ENCODE measurements at places on chromosomes 4 and X.

DNA sequence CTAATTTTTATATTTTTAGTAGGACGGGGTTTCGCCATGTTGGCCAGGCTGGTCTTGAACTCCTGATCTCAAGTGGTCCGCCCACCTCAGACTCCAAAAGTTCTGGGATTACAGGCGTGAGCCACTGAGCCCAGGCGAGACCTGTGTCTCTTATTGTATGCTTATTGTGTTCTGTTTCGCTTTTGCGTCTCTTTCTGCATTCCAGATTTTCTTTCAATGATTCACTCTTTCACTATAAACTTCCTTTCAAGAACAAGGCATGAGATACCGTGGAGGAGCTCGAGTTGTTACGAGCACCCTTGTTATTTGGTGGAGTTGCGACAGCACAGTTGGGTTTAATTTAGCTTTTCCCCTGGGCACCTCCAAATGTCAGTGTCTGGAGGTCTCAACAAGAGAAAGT is 366.7 kb upstream of the FAT1 start:
- no peak for DNase-seq

DNA sequence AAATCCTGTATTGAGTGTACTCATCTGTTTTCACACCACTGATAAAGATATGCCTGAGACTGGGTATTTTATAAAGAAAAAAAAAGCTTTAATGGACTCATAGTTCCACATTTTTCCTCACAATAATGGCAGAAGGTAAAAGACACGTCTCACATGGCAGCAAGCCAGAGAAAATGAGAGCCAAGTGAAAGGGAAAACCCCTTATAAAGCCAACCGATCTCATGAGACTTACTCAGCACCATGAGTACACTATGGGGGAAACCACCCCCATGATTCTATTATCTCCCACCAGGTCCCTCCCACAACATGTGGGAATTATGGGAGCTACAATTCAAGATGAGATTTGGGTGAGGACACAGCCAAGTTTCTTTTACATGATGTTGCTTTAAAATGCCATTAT is 171.9 kb downstream of the GALNTL6 start:
- DNase-seq: no peak

DNA sequence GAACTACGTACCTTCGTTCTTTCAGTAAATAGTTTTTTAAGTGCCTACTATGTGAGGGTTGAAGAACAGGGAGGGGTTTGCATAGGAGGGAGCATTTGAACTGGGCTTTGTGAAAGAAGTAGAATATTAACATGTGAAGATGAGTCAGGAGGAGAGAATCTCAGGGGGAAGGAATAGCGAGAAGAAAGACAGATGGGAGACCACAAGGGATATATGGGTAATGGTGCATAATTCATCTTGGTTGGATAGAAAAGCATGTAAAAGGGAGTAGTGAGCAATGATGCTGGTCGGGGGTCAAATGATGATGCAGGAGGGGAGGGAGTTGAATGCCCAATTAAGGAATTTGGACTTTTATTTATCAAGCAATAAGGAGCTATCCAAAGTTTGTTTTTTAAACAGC is 52.7 kb downstream of the TMEM164 start:
- DNase-seq: no peak

- DNase-seq: no peak
Observed at GRCh38 chr4:147396105-147396504, 84.8 kb upstream of the EDNRA start.

- DNase-seq: no peak
Observed at GRCh38 chrX:106484233-106484632, 127.5 kb upstream of the RADX start.

GRCh38 chr4:40401096-40401495 is 66.0 kb downstream of the CHRNA9 start:
- DNase-seq: no peak

DNA sequence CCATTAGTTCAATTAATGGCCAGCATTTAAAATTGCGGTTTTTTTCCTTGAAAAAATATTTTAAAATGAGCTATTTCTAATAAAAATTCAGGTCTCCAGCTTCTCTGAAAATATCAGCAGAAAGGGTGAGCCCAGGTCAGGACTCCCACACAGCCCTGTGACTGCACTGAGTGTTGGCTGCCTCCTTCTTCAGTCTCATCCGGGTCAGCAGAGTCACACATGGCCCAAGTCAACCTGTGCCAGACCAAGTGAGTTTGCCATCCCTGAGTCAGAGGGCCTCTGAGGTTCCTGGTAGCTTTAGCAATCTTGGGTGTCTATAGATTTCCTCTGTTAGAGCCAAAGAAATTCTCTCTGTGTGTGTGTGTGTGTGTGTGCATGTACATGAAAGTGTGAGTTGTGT is 22.1 kb upstream of the MSX1 start:
- no peak for DNase-seq

DNA sequence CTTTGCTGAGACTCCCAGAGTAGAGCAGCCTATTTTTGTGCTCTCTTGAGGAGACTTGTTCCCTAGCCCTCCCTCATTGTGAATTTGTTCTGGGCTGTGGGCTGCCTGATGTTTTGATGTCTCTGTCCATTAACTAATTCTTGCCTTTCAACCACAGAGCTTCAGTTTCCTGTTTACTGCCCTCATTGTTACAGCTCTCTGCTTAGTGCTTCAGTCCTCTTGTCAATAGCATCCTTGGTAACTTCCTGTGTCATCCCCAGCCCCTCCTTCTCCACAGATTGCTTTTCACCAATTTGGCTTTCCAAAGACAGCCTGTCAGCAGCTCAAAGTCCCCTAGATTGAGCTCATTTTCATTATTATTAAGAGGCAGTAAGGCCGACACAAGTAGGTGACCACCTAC is 69.9 kb downstream of the COX7B2 start:
- no peak for DNase-seq

DNA sequence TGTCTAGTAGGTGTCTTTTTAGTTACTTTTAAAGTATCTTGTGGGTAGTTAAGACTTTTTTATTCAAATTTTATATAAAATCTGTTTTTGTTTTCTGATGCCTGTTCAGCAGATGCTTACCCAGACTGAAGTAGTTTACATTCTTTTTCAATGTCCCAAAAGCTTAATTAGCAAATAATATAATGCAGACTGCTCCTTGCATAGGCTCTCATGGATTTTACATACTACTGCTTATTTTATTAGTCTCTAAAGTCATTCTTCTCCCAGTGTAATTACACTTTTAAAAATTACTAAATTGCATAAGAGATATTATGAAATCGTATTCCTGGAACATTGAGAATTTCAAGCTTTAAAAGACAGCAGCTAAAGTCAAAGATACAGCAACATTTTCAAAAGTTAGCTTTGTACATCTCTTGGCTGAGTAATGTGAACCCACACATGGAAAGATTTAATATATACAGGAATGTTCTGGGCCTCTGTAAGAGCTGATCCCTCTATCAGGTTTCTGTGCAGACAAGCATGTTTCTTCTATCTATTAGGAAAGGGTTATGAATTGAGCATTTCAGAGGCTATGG is 148.4 kb upstream of the SPRY1 start:
- DNase-seq: no peak
